ENCODE measurements at places on chromosomes 5 and 9.

DNA sequence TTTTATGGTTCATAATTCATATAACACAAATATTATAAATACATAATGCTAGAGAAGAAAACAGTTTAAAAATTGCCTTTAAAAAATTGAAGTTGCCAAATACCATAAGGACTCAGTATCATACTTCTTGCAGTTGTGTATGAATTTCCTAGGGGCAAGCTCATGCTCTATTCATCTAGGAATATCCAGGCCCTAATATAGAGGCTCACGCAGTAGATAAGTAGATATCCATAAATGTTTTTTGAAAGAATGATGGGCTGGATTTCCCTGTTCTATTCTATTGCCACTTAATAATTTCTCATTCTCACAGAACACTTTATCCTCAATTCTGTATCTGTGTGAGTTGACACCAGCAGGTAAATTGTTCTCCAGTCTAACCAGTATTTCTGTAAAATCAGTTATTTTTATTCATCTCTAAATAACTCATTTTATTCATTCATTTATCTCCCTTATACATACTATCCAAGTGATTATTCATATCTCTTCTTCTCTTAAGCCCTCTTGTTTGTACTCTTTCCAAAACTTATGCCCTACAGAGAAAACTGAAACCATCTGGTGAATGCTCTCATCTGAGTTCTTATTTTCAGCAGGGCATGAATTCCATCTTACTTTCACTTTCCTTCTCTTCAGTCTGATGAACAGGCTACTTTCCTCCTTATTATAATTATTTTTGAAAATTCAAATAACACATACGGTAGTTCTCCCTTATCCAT is 97.1 kb downstream of the SLC44A1 start:
- no peak for DNase-seq

GRCh38 chr5:39498278-39498952 is 73.6 kb upstream of the DAB2 start:
- no peak for DNase-seq

- DNase-seq: no peak
Observed at GRCh38 chr5:142322403-142322746, 2.4 kb downstream of the SPRY4 start.

DNA sequence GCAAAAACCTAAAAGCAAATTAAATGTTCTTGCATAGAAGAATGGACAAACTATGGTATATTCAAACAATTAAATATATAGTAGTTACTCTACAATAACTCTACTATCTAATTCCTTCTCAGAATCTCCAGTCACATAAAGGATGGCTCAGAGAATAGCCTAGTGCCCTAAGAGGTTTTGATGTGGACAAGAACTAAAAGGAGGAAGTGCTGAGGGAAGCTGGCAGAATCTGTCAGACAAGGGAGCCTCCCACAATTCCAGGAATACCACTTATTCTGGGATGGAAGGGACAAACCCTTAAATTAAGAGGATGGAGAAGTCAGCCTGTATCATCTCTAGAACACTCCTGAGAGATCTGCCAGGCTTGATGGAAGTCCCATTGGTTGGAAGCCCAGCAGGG is 30.4 kb downstream of the TNFSF8 start:
- no peak for DNase-seq

- DNase-seq: no peak
Observed at GRCh38 chr9:20526500-20527319, 95.6 kb downstream of the MLLT3 start.

- no peak for DNase-seq
Observed at GRCh38 chr9:78685471-78685870, 388.5 kb downstream of the PSAT1 start.

GRCh38 chr5:155587458-155587857 is 573.9 kb downstream of the KIF4B start:
- no peak for DNase-seq

DNA sequence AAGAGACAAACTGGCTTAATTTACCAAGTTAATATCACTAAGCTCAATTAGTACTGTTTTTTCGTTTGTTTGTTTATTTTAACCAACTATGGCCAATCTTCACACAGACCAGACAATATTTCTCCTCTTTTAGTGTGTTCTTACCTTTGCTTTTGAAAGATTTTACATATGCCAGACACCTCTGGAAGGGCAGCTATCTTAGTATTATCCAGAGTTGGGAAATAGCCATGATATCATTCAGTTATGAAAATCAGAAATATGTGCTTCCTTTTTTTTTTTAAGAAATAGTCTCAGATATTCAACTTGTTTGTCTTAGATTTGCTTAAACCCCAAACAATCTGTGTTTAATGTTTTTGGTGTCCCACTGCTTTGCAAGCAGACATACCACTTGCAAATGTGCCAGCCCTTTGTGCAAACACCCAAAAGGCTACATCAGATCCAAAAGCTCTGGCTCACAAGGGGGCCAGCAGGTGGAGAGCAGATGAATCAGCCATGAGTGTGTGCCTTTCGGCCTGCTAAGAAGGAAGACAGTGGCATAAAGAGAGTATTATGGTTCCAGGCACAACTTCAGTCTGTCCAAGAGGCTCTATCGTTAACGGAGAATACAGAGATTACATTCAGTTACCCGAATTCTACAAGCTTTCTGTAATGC is 147.6 kb downstream of the EFNA5 start:
- no peak for DNase-seq

DNA sequence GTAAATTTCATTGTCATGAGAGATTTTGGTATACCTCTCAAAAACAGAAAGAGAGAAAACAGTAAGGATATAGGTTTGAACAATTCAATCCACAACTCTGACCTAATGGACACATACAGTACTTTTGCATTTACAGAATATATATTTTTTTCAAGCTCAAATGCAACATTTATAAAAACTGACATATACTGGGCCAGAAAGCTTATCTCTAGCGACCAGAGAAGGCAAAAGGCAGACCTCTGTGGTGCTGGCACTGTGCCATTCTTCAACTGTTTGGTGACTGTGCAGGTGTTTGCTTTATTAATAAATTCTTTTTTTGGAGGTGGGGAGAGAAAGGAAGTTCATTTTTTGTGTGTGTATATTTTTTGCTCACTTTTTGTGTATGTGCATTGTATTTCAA is 6.0 kb upstream of the PLAC8L1 start:
- DNase-seq: no peak

DNA sequence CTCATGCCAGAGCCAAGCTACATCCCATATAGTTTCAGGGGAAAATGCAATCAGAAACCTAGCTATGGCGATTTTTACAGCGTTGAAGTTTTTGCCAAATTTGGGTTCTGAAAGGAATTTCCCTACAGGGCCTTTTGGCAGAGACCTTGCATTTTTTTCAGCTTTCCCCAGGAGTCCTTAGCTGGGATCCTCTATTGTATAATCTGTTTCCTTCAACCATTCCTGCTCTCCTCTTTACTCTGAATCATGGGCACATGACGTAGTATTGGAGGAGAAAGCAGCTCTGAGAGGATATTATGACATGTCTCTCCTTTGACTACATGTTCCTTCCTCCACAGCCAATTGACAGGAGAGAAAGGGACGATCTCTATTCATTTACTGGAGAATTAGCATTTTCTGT is 118.5 kb upstream of the ERCC6L2 start:
- DNase-seq: no peak
